HT1080 (cell line): ENCODE measurements at places on chromosomes 2 and 18.

DNA sequence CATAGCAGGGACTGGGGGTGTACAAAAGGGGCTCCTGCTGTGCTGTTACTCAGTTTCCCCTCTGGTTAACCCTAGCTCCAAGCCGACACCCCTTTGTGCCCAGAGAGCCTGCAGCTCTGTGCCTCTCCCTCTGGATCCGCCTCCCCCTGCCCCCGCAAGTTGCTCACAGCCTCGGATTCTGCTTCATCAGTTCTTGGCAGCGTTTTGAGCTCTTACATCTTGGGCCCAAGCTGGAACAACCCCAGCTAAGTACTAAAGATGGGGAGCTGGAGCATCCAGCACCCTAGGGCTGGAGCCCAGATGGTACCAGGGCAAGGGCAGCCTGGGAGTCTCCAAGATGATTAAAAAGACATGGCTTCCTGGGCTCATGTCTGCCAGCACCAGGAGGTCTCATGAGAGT, 40.7 kb downstream of the POMC start:
- DNase-seq = no peak

- no peak for DNase-seq
Measured at GRCh38 chr18:48842259-48843061, 108.3 kb downstream of the SMAD7 start.

DNA sequence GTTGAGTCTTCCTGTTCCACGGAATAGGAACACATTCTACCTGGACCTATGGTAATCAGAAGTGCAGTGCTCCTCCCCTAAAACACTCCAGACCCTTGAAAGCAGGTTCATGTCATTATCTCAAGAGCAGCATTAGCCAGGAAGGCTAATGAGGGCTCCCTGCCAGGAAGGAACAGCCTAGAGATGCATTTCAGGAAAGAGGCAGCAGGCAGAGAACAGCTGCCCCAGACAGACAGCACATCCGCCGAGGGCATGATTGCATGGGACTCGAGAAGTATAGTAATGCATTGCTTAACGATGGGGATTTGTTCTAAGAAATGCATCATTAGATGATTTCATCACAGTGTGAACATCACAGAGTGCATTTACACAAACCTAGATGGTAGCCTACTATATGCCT, 171.5 kb downstream of the ALK start:
- DNase-seq = no peak

DNA sequence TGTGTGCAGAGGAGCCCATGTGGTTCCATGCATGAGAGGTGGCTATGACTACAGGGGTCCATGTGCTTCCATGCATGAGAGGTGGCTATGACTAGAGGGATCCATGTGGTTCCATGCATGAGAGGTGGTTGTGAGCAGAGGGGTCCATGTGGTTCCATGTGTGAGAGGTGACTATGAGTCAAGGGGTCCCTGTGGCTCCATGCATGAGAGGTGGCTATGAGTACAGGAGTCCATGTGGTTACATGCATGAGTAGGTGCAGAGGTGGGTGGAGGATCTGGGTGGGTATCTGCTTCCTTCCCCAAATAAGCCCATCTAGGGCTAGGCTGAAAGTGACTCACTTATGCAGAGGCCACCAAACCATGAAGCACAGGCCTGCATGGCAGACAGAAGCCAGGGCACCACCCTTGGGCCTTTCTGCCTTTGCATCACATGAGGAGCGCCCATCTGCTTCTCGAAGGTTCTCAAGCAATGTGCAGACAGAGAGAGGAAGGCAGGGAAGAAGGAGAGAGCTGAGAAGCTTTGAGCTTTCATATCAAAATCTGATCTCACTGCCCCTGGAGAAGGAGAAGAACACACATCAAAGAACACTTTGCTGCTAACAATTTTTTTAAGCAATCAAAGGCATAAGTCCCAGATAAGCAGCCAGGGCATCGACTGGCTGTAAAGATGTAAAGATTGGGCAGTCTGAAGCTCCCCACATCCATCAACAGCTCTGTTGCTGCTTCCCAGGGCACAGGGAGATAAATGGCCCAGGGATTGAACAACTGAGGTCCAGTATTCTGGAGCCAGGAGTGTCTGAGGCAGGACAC, 137.6 kb downstream of the TNS1 start:
- DNase-seq = no peak

DNA sequence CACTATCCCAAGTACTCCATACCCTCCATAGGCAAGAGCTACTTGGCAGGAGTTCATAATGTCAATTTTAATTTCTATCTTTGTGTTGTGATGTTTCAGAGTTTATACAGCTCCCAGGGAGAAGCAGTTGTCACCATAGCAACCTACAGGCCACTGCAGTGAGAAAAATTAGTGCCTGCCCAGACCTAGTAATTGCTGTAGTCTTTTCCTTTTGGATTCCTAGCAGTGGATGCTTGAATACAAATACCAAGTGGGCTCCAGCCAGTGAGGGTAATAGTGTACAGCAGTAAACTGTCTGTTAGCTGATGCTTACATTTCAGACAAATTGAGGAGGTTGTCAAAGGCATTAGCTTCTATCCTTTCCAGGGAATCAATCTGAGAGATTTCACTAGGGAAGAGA, 26.7 kb downstream of the LHCGR start:
- no peak for DNase-seq

DNA sequence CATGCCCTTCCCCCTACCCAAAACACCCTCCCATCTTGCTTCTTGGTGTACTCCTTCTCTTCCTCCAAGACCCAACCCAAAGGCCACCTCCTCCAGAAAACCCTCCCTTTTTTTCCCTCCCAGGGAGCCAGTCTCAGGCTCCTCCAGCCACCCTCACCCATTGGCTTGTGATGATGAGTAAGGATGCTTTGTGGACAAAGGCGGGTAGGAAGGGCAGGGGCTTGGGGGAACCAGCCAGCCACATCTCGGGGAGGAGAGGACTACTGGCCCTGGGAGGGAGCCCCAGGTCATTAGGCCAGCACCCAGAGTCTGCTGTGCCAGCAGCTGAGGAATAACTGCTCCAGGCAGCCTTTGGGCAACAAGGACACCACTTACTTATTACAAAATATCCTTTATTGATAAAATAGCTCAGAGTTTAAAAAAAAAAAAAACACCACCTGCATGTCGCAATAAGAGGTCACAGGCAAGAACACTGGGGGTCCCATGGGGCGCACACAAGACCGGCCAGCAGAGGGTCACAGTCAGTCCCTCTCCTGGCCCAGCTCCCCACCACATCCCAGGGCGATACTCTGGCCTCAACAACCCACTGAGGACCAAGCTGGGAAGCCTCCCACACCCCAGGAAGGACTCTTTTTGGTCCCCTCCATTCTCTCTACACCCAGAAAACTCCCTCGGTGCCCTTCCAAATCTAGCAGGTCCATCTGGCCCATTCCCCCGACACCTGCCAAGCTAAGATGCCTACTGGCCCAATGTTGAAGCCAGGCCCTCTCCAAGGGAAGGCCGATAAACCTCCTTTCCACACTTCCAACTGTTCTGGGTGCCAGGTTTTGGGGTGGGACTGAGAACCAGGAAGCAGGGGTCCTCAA, 3.6 kb downstream of the ADRA2B start:
- no peak for DNase-seq

DNA sequence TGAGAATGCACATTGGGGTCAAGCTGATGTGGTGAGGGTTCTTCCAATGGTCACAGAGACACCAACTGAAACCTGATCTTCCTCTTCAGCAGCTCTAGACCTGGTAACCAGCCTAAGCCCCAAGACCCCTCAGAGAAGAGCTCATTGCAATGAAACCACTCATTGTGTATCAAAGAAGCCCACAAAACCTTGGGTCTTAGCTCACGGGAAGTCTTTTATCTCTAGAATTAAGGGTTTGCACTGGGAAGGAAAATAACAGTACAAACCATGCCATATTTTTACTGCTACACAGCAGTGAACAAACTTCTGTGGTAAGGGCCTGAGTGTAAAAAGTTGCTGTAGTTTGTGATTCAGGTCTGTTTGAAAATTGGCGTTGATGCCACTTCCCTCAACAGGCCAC, 8.6 kb upstream of the UBXN4 start:
- DNase-seq = no peak

DNA sequence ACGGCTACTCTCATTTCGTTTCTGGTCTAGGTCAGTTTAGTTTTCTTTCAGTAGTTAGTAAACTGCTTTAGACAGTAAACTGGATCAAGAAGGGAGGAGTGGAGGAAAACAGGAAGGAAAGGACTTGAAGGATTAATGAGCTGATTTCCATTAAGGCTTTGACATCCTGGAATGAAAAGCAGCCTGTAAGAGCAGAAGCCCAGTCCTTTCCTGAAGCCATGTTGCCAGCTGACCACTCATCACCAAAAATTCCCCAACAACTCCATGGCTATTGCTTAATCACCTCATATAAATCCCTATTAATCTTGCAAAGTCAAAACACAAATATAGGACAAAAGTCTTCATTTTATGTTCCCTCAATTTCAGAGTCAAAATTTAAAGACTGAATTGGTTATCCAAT, 113.7 kb upstream of the ZFP36L2 start:
- no peak for DNase-seq

DNA sequence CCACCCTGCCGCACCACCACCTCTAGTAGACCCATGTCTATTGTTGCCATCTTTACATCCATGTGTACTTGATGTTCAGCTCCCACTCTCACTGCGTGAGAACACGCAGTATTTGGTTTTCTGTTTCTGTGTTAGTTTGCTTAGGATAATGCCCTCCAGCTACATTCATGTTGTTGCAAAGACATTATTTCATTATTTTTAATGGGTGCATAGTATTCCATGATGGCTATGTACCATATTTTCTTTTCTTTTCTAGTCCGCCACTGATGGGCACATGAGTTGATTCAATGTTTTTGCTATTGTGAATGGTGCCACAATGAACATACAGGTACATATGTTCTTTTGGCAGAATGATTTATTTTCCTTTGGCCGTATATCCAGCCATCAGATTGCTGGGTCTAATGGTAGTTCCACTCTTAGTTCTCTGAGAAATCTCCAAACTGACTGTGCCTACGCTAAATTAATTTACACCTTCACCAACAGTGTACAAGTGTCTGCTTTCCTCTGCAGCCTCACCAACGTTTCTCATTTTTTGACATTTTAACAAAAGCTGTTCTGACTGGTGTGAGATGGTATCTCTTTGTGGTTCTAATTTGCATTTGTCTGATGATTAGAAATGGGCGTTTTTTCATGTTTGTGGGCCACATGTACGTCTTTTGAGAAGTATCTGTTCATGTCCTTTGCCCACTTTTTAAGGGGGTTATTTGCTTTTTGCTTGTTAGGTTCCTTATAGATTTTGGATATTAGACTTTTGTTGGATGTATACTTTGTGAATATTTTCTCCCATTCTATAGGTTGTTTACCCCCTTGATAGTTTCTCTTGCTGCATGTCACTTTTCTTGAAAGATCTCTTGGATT, 10.5 kb upstream of the ZNF513 start:
- DNase-seq = no peak

DNA sequence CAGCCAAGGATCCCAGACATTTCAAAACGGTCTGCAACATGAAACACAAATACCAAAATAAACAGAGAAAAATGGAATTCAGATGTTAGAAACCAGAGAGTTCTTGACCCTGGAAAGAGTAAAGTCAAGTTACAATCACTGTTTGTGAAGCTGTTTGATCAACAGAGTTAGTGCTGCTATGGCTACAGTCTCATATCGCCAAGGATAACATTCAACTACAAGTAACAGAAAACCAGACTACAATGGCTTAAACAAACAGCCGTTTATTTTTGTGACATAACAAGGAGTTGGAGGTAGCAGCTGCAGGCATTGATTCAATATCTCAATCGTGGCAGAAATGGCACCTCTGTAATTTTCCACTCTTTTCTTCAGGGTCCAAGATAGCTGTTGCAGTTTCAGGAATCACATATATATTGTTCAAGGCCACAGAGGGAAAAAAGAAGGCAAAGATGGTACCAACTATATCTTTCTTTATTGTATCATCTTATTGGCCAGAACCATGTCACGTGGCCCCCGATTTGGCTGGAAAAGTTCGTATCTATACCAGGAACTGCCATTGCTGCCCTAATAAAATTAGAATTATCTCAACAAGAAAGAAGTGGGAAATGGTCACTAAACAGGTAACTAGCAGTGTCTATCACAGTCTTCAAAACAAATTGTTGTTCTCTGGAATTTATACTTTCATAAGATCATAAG, 17.7 kb upstream of the HNRNPLL start:
- no peak for DNase-seq

DNA sequence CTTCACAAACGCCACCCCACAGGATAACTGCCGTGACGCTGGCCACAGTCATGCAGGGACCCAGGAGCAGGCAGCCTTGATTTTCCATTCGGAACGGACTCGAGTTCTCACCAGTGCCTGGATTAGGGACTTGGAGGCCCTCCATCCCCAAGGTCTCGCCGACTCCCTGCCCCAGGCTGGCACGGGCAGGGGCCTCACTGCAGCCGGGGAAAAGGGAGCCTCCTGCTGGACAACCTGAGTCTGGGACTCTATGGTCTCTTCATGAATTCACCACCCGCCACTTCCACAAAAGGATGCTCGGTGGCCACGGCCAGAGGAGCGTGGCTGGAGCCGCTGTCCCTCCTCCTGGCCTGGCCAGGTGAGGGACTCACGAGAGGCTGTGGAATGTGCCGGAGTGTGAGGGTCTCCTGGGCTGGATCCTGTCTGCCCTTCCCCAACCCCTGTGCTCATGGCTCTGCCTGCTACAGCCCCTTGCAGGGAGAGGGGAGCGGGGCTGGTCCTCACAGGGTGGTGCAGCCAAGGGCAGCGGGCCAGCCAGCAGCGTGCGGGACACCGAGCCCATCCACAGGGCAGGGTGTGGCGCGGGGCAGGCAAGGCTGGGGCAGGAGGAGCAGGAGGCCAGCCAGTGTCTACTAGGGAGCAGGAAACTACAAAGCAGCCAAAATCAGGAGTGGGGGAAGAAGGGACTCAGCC, 42.3 kb downstream of the AQP12A start:
- DNase-seq = no peak

GRCh38 chr18:68822926-68823325, 25.0 kb downstream of the CCDC102B start:
- DNase-seq = peak; percentile 11

- DNase-seq = no peak
Measured at GRCh38 chr2:217599906-217600305, 402.9 kb downstream of the TNS1 start.

DNA sequence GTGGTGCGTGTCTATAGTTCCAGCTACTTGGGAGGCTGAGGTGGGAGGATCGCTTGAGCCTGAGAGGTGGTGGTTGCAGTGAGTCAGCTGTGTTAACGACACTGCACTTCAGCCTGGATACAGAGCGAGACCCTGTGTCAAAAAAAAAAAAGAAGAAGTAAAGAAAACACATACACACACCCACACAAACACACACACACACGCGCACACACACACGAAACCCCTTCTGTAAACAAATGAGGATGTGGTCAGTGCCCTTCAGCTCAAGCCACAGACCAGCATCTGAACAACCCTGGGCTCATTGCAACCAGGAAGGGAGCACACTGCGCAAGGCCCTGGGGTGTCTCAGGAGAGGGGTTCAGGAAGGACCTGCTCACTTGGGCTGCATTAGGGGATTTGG, 47.9 kb upstream of the KCNF1 start:
- DNase-seq = no peak
